ENCODE measurements at places on chromosomes 7 and 10.

- DNase-seq, result no peak
Observed at GRCh38 chr7:14305233-14305866, 315.9 kb upstream of the ETV1 start.

GRCh38 chr7:99677648-99678045 is 2.1 kb downstream of the CYP3A5 start:
- no peak for DNase-seq

DNA sequence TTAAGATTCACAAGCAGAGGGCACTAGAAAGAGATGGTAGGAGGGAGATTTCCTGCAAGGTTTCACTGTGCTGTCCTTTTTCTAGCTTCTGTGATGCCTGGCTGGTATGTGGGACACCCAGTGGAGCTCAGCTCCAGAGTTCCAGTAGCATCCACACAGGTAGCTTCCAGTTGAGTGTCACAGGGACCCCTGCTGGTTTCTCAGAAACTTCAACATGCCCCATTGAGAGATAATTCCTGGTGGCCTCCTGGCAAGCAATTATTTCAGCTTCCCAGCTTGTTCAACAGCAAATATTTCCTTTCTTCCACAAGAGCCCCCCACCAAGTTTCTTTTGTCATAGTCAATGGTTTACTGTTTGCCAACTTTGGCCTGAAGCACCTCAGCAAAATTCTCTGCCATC is 858.7 kb downstream of the REEP3 start:
- DNase-seq, result no peak

- no peak for DNase-seq
Observed at GRCh38 chr10:84054743-84055142, 84.6 kb upstream of the GHITM start.

DNA sequence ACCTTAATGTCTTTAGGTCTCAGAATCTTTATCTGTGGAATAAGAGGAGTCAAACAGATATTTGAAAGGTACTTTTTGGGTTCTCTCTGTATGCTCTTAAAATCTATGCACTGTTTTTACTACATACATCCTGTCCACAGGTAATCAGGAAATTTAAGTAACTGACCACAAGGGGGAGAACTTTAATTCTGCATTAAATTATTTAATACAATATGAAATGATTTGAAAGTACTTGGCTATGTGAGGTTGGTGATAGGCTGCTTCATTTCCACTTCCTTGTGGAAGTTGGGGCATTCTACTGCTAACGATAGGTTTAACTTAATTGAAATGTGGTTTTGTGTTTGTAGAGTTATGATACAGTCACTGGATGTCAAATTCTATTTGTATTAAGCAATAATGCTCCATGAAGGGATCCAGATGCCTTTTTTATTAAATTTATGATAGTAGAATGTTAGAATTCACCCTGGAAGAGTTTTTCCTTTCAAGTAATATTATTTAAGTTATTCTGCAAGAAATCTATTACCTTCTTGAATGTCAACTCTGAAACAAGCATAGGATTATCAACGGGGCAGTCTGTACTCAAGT is 6.0 kb downstream of the TEX47 start:
- peak; percentile 6 for DNase-seq

GRCh38 chr7:128425850-128426249 is 16.1 kb upstream of the IMPDH1 start:
- peak; percentile 45 for DNase-seq

GRCh38 chr7:128887169-128888038 is 23.1 kb downstream of the KCP start:
- DNase-seq, result no peak

GRCh38 chr7:77327932-77328628 is 88.1 kb downstream of the GSAP start:
- DNase-seq, result no peak

- DNase-seq, result no peak
Observed at GRCh38 chr7:158266817-158267741, 320.5 kb downstream of the PTPRN2 start.

DNA sequence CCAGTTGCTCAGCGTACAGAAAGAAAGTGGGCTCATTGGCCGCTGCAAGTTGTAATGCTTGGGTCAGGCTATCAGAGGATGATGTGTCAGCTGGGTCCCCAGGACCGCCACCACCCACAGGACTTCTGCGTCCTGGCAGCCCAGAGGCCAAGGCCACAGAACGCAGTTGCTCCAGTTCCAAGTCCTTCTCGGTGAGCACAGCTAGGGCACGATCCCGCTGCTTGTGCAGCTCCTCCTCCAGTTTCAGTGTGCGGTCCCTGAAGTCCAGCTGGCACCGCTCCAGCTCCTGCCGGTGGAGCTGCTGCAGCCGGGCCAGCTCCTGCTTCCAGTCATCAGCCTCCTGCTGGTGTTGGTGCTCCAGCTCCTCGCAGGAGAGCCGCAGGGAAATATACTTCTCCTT is 3.0 kb downstream of the GCC1 start:
- no peak for DNase-seq

DNA sequence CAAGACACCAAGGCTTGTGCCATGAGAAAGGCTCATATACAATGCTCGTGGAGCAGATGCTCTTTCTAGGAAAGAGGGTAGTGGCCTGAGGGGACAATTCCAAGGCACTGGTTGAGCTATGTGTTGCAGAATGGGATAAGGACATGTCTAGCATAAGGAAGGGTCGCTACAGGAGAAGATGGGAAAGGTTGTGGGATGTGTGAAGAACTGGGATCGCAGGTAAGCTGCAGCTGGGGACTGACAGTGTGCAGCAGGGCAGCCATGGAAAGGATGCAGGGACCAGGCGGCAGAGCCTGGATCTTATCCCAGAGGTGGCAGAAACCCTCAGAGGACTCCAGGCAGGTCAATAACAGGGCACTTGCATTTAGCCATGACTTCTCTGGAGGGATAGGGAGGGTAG is 56.1 kb downstream of the COBL start:
- DNase-seq, result no peak

- no peak for DNase-seq
Observed at GRCh38 chr7:13148548-13148947, 461.1 kb downstream of the ARL4A start.

DNA sequence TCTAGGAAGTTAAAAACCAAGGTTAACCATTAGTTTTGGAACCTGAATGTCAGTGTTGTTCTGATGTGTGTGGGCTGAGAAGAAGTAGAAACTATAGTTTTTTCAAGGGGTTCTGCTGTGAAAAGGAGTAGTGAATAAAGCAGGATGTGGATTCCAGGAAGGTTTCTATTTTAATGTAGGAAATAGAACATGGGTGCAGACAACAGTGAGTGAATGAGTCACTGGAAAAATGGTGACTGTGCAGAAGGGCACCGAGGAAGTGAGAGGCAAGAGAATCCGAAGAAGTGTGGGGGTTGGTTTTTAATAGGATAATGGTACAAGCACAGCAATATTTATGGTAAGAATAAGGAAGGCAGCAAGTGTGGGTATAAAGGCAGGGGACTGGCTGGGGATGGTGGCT is 120.4 kb downstream of the ARHGAP21 start:
- DNase-seq, result peak; percentile 56

- no peak for DNase-seq
Observed at GRCh38 chr10:113061054-113061430, 111.0 kb downstream of the TCF7L2 start.

DNA sequence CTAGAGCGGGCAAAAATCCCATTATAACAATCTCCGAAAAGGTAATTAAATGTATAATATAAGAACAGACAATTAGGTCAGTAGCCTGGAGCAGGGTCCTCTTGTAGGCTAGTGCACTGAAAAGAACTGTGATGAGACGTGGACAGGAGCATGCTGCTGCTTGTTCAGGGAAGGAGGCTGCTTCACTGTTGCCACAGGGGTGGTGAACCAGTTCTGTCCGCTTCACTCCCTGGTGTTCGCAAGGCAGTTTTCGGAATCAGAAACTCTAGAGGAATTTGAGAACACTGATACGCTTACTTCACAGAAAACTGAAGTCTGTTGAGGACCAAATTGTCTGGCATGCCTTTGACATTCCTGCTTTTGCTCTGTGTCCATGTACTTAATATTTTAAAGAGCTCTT is 17.4 kb downstream of the ZNRF2 start:
- DNase-seq, result no peak

GRCh38 chr10:21675157-21675796 is 141.2 kb downstream of the MLLT10 start:
- peak; percentile 29 for DNase-seq

GRCh38 chr10:115335366-115335765 is 242.2 kb downstream of the ATRNL1 start:
- DNase-seq, result peak; percentile 50

DNA sequence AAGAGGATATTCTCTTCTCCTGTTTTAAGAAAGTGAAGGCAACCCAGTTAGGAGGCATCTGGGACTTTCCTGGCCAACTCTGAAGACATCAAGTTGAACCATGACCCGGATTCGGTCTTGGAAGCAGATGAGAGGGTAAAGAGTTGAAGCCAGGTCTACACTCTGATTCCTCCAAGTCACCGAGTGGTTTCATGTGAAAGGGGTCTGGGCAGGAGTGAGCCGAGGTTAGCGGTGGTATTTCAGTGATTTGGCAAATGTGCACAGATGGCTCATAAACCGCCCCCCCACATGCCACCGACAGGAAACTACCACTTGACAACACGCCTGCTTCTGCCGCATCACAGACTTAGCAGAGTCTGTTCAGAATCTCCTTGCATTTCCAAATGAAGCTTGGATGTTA is 11.4 kb upstream of the REPIN1 start:
- DNase-seq, result no peak

DNA sequence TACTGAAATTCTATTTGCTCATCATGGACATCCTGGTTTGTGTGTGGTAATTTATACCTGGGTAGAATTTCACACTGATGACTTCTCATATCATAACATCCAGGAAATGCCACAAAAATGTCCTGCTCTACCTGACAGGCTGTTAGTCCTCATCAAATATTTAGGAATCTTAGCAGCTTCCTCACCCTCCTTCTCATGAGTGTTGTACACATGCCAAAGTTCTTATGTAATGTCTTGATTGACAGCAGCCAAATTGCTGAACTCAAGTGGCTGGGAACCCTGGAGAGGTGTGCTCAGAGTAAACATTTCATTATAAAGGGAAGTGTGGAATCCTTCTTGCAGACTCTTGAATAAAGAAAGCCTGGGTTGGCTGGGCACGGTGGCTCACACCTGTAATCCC is 8.9 kb downstream of the EEPD1 start:
- DNase-seq, result peak; percentile 26

GRCh38 chr7:5429857-5430611 is 6.4 kb upstream of the TNRC18 start:
- peak; percentile 75 for DNase-seq

DNA sequence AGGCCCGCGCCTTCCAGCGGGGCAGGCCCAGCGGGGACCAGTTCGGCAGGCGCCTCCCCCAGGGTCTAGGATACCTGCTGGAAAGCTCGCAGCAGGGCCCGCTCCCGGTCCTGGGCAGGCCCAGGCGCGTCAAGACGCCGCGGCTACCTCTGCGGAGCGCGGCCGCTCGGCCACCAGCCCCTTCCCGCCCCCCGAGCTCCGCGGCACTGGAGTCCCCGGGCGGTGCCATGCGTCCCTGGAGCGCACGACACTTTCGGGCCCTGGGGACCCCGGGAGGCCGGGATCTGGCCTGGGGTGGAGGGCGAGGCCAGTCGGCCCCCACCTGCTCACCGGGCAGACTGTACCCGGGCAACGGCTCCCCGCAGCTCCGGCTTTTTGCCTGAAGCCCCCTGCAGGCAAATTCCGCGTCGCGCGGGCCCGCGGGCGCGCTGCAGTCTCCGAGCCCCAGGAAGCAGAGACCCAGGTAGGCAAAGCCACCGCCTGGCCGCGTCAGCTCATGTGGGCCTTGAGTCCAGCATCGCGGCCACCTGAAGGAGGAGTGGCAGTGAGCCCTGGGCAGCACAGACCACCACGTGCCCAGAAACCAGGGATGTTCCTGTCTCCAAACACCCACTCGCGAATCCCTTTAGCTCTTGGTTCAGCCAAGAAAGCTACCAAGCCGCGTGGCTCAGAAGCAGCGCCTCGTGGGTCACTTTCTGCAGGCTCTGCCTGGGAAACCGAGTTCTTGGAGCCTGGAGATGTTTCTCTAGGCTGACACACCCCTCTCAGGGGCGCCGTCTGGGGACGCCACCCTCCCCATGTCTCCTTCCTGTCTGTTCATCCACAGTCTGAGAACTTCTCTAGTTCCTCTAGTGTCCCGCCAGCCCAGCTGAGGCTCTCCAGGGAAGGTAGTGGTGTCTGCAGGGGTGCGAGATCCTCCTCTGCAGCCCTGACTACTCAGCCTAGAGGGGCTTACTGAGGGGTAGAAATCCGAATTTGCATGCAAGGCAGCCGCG is 46.1 kb upstream of the APBB1IP start:
- no peak for DNase-seq

DNA sequence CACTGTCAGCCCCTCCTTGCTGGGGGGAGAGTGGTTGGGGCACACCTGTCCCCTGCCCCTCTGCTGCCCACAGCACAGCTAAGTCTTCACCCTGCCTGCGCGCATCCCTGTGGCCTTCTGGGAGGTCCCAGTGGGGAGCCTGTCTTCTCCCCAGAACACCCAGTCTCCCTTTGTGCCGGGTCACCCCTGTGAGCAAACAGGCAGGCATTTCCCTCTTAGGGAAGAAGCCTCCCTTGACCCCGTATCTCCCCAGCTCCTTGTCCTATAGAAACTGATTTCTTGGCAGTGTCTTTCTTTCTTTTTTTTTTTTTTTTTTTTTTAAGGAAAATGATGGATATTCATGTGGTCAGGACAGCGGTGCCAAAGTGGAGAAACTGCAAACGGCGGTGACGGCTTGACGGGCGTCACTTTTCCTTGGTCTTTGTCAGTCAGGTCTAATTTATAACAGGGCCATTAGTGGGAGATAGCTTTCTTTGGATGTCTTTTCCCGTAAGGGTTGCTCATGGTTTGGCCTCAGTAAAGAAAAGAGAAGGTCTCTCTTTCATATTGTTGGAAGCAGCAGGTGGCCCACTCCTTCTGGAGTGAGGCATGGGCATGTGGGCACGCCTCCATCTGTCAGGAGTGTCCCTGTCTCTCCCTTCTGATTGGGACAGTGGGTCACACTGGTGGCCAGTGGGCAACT is 115.3 kb downstream of the NKX6-2 start:
- DNase-seq, result no peak

All from fibroblast of skin of abdomen (primary cell).